T-cell (primary cell): ENCODE measurements at places on chromosomes 2 and 18.

DNA sequence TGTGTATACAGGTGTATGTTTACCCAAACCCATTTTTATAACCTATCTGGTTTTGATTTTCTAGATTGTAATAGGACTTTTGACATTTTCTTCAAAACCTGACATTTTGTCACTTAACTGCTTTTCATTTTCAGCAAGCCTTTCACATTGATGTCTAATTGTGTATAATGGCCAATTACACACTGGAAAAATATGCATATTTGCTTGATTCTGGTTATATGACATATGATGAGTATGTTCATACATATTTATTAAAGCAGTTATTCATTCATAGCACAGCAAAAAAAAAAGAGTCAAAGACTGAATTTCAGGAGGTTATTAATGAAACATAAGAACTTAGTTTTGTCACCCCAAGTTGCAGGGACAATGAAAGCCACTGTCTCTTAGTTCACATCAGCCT, 307.7 kb upstream of the TNP1 start:
- no peak for DNase-seq

GRCh38 chr2:128514555-128514955, 195.9 kb upstream of the HS6ST1 start:
- no peak for DNase-seq

GRCh38 chr2:6474161-6475140, 391.3 kb downstream of the CMPK2 start:
- DNase-seq, result no peak

DNA sequence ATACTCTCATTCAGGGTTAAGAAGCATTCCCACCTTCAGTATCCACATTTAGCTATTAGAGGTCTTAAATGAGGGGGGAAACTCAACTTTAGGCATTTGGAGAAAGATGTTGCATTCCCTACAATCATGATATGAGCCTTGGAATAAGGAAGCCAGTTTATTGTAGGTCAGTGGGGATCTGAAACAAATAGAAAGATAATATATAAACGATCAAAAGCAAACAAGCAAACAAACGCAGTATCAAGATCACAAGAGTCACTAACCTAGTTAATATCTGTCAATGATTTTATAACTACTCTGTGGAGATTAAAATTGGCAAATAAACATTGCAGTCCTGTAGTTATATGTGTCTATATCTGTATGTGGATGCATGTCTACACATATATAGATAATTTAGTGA, 152.4 kb upstream of the LRATD1 start:
- no peak for DNase-seq

DNA sequence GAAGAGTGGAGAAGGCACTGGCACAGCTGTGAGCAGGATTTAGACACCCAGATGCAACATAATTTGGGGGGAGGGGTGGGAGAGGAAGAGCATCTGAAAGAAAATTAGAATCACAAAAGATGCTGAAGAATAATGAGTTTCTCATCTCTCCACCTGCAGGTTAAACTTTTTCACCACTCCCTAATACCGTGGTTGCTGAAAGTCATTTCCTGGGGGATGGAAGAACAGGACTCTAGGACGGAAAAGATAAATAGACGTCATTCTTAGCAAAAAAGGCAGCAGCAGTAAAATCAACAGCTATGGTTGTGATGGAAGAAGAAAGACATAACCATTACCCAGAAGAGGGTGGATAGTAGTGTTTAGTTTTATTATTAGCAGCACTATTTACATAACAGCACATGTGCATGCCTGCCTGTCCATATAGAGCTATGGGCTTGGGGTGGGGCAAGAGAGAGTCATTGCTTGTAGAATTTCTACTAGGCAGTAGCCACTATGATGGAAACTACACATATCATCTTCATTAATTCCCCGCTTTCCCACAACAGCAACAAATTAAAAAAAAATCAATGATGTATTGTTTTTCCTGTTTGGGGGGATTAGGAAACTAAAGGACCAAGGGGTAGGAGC, 212.2 kb downstream of the TRIB2 start:
- DNase-seq, result no peak

DNA sequence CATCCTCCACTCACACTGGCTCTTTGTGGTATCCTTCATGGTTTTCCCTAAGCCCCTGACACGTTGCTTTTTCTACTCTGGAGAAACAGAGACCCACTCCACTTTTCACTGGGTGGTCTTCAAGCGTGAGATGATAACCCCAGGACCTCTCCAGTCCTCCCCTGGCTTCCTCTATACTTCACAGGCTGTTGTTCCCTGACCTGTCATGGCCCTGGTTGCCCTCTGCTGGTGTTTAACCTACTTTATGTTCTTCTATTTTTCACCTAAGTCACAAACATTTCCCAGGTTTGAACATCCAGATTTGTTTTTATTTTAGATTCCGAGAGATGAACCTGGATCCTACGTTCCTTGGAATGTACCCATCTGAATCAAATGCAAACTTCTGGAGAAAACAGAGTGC, 84.5 kb downstream of the AOX1 start:
- DNase-seq, result no peak

GRCh38 chr2:33391529-33392255, 84.8 kb upstream of the RASGRP3 start:
- no peak for DNase-seq

GRCh38 chr2:15894481-15895144, 45.7 kb upstream of the MYCN start:
- DNase-seq, result no peak

DNA sequence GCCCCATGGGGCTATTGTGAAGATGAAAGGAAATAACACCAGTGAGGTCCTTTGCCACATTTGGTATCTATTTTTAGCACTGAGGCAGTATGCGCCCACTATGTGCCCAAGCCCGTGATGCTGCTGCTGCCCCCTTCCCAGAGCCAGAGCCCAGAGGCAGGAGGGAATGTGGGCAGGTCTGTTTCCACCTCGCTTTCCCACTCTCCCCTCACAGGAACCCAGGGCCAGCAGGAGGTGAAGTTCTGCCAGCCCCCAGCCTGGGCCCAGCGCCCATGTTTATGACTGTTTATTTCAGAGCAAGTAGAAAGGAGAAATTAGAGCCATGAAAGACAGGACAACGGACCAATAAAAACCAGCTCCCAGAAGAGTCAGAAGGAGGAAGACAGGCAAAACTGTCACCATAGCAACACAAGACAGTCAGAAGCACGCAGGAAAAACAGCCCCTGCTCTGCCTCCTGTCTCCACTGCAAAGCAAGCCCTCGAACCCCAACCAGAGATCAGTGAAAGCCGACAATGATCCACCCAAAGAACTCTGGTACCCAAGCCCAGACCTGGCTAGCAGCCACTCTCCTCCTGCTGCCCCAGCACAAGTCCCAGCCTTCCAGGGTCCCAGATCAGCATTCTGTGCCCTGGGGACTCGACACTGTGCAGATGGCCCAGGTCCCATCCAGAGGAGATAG, 1.4 kb downstream of the CYRIA start:
- DNase-seq, result no peak
